HT1080 (cell line): ENCODE measurements at places on chromosomes 16 and 17. TPM values are rescaled to one million over a fixed set of nuclear protein-coding genes. Genes with fewer than 3 reads are reported as not detected.

GRCh38 chr16:35194681-35195080 is 1735.3 kb downstream of the TP53TG3F start:
- DNase-seq = no peak

DNA sequence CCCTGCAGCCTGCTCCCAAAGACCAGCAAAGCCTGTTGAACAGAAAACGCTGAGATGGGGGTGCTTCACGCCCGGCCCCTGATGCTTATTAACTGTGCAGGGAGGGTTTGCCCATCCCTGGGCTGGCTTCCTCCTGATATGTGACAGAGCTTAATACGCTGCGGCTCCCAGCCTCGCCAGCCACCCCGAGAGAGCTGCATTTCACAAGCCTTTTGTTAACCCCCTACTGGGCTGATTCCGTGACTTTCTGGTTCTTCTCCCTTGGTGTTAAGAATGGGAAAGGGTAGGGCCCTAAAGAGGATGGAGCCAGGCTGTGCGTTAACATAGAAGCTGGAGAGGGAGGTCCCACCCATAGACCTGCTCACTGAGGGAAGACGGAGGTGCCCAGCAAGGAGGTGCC is 211.8 kb downstream of the ENGASE start:
- no peak for DNase-seq

- peak; percentile 5 for DNase-seq
Observed at GRCh38 chr16:84373907-84374489, 5.7 kb downstream of the ATP2C2 start.

DNA sequence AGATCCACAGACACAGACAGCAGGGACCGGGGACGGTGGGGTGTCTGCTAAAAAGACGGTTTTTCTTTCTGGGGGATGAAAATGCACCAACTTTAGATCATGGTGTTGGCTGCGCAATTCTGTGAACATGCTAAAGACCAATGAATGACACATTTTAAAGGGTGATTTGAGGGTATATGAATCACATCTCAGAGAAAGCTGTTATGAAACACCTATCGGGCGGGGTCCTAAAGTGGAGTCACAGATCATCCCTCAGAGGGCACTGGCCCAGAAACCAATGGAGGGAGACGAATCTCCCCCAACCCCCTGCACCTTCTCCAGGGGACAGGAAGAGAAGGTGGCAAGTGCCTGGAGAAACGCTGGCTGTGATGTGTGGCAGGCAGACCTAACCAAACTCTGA is 26.0 kb downstream of the KLHDC4 start:
- DNase-seq = no peak

GRCh38 chr17:47978324-47978723 is 7.4 kb downstream of the CDK5RAP3 start:
- peak; percentile 47 for DNase-seq

DNA sequence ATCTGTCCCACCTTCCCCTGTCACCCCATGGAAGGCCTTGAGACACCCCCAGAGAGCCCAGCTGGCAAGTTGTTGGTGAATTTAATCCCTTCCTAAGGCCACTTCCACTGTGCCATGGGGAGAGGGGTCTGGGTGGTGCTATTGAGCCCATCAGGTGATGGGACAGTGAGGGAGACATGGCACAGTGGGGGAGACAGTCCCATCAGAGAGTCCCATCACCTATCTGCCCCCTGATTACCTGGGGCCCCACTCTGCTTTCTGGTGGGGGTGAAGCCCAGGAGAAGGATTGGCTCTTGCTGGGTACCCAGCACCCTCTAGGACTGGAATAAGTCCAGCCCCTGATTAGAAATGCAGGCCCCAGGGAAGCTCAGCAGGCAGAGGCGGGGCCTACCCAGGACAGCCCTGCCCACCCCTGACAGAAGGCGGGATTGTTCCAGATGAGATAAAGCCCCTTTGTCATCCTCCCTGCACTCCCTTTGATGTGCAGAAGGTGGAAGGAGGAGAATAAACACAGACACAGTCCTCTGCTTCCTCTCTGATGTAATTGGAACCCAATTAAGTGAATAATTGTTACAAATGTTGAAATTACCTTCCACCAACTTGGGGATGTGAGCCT is 18.9 kb downstream of the TMEM132E start:
- no peak for DNase-seq

GRCh38 chr16:17474572-17474971 is 3.8 kb upstream of the XYLT1 start:
- DNase-seq = no peak

- no peak for DNase-seq
Observed at GRCh38 chr16:61024180-61024900, 1011.9 kb downstream of the CDH8 start.

GRCh38 chr16:17321824-17322223 is 148.9 kb downstream of the XYLT1 start:
- no peak for DNase-seq

DNA sequence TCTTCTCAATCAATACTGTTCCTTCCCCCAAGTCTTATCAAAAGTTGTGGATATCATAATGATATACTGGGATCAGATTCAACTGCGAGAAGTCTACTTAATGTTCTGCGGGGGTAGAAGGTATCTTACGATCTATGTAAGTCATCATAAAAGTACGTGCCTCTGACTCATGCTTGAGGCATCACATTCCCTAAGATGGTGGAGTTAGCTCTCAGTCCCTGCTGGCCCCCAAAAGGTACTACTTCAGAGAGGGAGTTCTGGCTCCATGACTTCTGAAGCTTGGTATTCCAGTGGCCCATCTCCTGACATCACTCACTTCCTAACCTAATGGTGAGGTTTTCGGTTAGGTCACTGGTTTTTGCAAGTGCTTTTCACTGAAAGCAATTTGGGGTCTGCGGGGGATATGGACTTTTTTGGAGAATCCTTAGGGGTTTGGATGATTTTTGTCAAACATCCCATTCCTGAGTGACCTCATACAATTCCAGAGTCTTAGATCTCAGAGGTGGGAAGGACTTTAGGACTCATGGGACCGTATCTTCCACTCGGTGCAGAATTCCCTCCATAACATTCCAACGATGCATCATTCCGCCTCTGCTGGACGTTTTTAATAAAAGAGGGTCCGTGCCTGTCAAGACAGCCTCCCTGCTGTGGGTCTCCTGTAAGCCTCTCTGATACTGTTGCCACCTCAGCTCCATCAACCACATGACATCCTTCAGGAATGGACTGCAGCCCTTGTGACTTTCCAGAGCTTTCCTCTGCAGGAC is 74.3 kb downstream of the DYNLRB2 start:
- DNase-seq = peak; percentile 87

DNA sequence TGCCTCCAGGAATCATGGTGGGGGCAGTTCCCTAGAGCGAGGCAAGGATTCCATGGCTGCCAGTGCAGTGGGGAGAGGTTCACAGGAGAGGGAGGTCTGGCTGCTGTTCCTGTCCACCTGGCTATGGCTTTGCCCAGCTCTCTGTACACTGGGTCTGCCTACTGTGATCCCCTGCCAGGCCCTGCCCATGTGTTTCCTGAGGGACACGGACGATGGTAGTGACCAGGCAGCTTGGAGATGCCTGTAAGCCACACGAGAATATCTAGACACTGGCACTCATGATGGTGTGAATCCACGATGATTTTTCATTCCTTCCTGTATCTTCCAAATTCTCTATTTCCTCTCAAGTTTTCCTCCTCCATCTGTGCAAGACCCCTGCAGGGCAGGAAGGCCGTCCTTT is 11.1 kb downstream of the C1QTNF8 start:
- no peak for DNase-seq

- no peak for DNase-seq
Observed at GRCh38 chr17:49399995-49400394, 14.7 kb downstream of the PHB1 start.

- DNase-seq = no peak
Observed at GRCh38 chr16:73616770-73617169, 568.8 kb upstream of the ZFHX3 start.

GLP2R gene
- 0.63 and 0.90 TPM in 2 replicates for total RNA-seq

CD300LG gene
- not detected in 2 replicates for total RNA-seq

DBF4B gene
- 11.4 and 11.6 TPM in 2 replicates for total RNA-seq

SHBG gene
- not detected in 2 replicates for total RNA-seq

CLEC19A gene
- not detected in 2 replicates for total RNA-seq

MT1A gene
- total RNA-seq = not detected in 2 replicates

NPW gene
- total RNA-seq = 0.30 and 0.35 TPM in 2 replicates

PRM2 gene
- total RNA-seq = not detected in 2 replicates

OR3A3 gene
- not detected in 2 replicates for total RNA-seq

KCNJ18 gene
- total RNA-seq = 0.07 TPM in 1 of 2 replicates, not detected in the other

HIC1 gene
- 0.53 and 0.79 TPM in 2 replicates for total RNA-seq
